ENCODE measurements at places on chromosomes 3 and 15.

GRCh38 chr3:150286390-150287147 is 121.5 kb upstream of the TSC22D2 start:
- DNase-seq, result peak; percentile 9

GRCh38 chr3:31009881-31010280 is 115.4 kb upstream of the GADL1 start:
- no peak for DNase-seq

DNA sequence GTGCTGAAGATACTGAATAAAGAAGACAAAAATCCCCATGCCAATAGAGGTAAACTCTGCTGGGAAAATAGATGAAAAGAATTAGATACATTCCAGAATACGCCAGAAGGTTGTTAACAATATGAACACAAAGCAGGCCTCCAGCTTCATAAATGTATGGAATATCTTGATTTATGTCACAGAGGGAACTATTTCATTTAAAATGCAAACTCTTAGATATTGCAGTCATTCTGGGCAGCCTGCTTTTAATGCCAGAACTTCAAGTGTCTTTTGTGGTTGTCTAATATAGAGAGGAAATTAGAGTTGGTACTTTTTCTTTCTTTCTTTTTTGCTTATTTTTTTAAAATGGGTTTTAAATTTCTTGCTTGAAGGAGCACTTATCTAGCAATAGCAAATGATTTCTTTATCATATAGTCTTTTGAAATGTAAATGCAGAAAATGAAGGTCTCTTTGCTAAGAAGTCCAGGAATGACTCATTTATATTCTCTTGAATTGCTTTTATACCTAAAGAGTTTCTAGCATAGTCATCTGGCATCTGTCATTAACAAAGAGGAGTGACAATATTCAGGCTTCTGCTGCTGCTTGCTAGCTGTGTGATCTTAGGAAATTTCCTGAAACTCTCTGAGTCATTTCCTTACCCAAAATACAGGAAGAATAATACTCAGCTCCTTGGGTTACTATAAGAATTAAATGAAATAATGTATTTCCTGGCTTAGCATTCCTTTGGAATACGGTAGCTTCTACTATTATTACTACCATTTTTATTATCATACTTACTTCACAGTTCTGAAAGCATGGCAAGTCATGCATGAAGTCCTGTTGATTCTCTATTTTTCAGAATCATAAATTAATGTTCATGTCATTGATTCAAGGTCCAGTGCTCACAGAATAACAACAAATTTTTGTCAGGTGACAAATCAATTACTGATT is 527.6 kb downstream of the DIPK2A start:
- DNase-seq, result no peak

DNA sequence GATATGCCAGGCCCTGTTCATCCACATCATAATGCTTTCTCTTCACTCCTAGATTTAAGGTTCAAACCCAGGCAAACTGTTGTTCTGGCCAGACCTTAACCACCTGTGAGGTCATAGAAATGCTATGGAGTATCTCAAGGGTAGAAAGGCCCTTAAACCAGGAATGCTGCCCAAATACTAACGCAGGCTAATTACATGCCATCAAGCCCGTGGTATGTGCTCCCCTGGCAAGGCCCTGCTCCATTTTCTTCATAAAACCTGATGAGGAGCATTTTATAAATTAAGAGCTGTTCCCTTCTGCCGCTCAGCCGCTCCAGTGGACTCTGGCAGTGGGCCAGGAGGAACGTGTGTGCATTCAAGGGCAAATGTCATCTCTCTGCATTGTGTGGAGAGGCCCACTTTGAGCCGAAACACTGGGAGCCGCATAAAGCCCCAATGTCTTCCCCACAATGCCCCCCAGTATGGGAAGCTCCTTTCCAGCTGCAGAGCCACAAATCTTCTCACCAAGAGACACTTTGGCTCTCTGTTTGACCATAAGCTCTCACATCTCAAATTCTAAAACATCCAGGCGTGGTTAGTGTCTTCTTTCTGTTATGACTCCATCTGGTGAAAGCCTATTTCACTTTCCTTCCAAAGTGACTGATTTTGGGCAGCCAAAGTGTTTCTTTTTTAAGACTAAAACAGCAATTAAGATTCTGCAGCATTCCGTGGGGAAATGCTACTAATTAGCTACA is 210.8 kb upstream of the NR2E3 start:
- no peak for DNase-seq

DNA sequence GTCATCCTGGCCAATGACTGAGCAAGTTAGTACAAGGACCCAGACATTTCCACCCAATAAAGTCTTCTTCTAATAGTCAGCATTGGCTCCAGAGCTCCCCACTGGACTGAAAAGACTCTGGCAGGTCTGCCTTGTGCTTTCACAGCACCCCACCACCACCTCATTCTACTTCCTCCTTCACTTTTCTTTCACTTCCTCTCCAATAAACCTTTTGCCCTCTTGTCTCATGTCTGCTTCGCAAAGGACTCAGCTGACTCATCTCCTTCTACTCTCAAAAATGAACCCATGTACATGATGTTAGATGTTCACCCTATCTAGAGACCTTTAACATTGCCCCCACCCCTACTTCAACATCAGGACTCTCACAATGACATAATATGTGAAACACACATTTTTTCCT is 181.0 kb upstream of the PPP2R3A start:
- no peak for DNase-seq

DNA sequence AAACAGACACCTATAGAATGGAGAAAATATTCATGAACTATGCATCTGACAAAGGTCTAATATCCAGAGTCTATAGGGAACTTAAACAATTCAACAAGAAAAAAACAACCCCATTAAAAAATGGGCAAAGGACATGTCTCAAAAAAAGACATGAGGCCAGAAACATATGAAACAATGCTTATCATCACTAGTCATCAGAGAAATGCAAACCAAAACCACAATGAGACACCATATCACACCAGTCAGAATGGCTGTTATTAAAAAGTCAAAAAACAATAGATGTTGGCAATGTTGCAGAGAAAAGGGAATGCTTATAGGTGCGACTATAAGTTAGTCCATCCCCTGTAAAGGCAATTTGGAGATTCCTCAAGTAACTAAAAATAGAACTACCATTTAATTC is 11.4 kb upstream of the HDGFL3 start:
- DNase-seq, result no peak

- peak; percentile 33 for DNase-seq
These were observed 8.0 kb downstream of the KLHL25 start for GRCh38 chr15:85786781-85787114.

- no peak for DNase-seq
These were observed 904.0 kb downstream of the TBL1XR1 start for GRCh38 chr3:176293276-176293675.
